ENCODE measurements at places on chromosomes 12 and 14. TPM values are rescaled to one million over a fixed set of nuclear protein-coding genes. Genes with fewer than 3 reads are reported as not detected.

TTC6 gene
- 0.14 TPM for total RNA-seq

GZMB gene
- total RNA-seq, result not detected

MYF5 gene
- total RNA-seq, result not detected

ITPR2 gene
- total RNA-seq, result 28.8 TPM

RND1 gene
- total RNA-seq, result 0.44 TPM

VRTN gene
- total RNA-seq, result not detected

FGD4 gene
- total RNA-seq, result 5.9 TPM

PMCH gene
- not detected for total RNA-seq

DEGS2 gene
- total RNA-seq, result not detected

KRT75 gene
- not detected for total RNA-seq

ANKRD33 gene
- total RNA-seq, result not detected

PCED1B gene
- 2.1 TPM for total RNA-seq

CD9 gene
- total RNA-seq, result 284 TPM

CPSF2 gene
- 28.0 TPM for total RNA-seq

BHLHE41 gene
- total RNA-seq, result 1.6 TPM

Data from placental pericyte (primary cell).